ENCODE measurements at places on chromosomes 6 and 20.

- no peak for DNase-seq
These were observed 332.6 kb downstream of the UTRN start for GRCh38 chr6:144617708-144618107.

- DNase-seq, result no peak
These were observed 18.2 kb upstream of the SCP2D1 start for GRCh38 chr20:18795366-18795765.

- DNase-seq, result no peak
These were observed 47.3 kb upstream of the MARCKS start for GRCh38 chr6:113809826-113810225.

DNA sequence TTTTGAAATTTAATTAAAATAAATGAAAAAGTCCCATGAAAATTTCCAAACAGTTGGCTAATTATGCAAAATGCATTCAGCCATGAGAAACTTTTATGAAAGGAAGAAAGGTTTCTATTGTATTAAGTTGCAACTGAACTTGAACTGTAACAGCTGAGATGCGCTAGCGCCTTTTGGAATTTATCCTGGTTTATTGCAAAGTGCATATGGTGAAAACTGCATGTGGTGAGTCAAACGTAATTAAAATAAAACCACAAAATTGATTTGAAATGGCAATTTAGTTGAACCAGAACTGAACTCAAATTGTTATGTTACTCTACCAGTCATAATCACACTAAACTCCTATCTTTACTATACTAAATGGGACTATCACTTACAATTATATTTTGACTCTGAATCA lies 46.4 kb upstream of the COL21A1 start:
- no peak for DNase-seq

DNA sequence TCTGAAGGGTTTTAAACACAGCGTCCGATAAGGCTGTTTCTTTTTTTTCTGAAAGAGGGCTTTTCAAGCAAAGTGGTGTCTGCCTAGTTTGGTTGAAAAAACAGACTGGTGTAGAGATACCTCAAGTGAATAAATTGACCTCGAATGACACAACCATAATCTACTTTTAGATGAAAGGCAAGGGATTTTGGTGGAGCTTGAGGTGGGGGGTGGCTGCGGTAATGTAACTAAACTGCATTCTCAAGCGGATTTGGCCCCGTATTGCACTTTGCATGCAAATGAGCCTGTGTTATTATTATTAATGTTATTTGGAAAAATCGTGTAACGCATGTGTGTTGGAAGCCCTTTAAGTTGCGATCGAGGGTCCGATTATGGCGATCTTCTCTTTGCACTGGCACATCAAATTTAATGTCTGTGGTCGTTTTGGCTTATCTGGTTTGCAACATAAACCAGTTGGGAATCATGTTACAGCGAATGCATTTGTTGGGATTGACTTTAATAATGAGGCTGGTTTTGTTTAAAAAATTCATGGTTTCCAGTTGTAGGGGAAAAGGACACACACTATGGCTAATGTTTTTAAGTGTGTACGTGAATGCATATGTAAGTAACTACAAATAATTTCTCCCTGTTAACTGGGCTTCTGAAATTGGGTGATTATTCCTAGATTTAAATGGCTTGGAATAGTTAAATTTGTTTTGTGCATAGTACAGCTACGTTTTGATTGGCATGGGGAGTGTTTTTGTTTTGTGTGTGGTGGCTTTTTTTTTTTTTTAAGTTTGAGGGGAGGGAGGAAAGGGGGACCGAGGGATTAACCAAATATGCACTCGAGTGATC lies 1.0 kb downstream of the JARID2 start:
- DNase-seq, result no peak

DNA sequence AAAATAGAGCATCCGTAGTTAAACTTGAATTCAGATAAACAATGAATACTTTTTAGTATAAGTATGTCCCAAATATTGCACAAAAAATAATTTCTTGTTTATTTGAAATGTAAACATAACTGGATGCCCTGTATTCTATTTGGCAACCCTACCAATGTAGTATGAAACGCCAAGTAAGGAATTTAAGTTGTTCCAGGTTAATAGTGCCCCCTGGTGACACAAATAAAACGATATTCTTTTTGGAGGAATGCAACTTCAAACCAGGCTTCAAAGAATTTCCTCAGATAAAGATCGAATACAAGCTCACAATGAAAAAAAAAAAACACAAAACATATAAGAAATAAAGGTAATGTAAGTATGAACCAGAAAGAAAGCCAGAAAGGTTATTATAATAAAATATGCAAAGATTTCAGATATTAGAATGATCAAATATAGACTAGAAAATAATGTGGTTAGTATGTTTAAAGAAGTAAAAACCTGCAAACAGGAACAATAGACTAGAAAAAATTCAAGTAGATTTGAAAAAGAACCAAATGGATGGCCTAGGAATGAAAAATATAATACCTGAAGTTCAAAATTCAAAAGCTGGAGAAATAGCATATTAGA lies 18.4 kb upstream of the AKAP7 start:
- no peak for DNase-seq

- DNase-seq, result no peak
These were observed 9.3 kb downstream of the HLA-DOA start for GRCh38 chr6:33000055-33000454.

GRCh38 chr6:39416026-39416425 lies 93.5 kb upstream of the KCNK16 start:
- no peak for DNase-seq

- no peak for DNase-seq
These were observed 72.9 kb downstream of the TCP11 start for GRCh38 chr6:35068206-35068605.

DNA sequence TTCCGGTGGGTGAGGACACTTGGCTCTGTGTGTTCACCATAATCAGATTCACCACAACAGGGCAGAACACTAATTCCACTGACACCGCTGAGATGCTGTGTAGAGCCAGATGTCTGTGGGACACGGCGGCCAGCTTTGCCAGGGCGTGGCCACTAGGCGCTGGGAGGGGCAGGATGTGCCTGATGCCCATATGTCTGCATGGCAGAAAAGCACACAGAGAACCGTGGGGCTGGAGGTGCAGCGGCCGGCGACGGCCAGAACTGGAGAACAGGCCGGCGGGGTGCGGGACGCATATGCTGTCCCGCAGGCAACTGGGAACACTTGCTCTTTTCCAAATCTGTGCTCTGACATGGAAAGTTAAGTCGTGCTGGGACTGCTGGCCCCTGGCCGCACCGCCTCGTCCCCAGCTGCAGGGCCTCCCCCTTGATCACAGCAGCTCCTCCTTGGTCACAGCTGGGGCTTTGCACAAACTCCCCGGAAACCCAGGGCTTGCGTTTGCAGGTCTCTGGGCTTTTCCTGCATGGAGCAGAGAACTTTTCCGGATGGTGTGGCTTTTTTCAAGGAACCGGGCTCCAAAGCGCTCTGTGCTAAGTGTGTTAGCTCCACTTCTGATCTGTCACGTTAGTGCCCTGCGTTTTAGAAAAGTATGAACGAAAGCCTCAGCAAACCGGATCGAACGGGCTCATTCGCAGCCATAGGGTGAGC lies 31.1 kb downstream of the NTSR1 start:
- no peak for DNase-seq

DNA sequence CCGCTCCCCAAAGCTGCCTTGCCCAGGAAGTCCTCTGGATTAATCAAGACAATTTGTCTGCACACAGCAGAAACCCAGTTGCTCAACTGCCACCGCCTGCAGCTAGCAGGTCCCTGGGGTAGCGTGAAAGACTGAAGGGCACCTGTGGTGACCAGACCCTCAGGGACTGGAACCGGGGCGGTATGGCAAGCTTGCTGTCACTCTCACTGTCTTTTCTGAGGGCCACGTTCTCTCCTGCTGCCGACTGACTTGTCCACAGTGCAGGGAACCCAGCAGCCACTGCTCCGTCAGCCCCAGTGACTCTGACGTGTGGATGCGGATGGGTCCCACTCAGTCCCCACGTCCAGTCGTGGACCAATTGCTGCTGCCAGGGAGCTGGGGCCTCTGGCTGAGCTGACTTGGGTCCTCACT lies 72.8 kb upstream of the PMEPA1 start:
- no peak for DNase-seq

DNA sequence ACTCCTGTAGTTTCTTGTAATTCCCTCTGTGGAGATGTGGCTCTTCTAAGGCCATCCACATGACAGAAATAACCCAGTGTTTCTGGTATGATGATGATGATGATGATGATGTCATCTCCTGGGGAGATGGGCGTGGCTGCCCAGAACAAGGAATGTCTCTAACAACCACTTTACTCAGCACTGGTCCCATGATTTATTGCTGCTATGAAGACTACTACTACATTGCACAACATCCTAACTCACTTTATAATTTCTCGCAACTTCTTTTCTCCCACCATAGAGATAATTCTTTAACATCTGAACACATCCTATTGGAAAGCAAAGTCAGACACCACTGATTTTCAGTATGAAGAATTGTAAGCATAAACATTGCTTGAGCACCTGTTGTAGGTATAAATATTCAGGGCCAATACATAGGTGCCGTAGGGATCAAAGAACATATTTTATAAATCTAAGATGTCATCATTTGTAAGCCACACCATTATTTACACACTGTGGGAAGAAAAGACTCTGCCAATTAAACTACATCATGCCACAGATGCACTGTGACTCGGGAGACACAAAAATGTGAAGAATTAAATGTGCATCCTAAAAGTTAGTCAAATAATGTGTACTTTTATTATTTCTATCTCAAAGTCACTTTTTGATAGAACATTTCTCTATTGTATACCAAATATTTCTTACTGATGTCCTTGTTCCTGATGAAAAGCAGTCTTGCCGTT lies 6.4 kb downstream of the TPMT start:
- no peak for DNase-seq

GRCh38 chr6:11213422-11214021 lies 18.9 kb downstream of the NEDD9 start:
- DNase-seq, result no peak

DNA sequence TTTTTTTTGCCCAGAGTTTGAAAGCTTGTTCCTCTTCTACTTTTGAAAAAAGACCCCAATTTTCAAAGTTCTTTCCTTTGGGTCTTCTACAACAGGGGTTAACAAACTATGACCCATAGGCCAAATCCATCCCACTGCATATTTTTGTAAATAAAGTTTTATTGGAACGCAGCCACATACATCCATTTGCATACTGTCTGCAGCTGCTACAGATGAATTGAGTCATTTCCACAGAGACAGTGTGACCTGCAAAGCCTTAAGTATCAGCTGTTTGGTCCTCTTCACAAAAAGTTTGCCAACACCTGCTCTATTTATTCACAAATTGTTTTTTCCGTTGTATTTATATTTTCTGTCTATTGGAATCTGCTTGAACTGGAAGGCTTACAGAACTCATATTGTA lies 189.2 kb downstream of the TBC1D7 start:
- DNase-seq, result no peak

- no peak for DNase-seq
These were observed 205.6 kb downstream of the ZDHHC14 start for GRCh38 chr6:157586476-157587126.

DNA sequence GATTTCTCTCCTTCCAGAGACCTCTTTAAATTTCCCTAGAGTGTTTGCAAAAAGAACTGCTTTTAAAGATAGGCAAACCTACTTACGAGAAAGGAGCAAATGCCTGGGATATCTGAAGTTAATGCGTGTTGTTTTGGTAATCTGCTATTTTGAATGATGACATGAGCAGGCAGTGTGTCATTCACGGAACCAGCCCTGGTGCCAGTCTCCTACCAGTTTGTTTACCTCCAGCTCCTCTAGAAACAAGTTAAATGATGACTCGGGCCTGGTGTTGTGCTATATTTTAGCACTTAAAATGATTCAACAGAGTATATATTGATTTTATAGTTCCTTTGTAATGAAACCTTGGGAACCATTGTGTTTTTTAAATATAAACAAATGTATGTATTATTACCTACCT lies 41.1 kb upstream of the MAP3K4 start:
- no peak for DNase-seq

DNA sequence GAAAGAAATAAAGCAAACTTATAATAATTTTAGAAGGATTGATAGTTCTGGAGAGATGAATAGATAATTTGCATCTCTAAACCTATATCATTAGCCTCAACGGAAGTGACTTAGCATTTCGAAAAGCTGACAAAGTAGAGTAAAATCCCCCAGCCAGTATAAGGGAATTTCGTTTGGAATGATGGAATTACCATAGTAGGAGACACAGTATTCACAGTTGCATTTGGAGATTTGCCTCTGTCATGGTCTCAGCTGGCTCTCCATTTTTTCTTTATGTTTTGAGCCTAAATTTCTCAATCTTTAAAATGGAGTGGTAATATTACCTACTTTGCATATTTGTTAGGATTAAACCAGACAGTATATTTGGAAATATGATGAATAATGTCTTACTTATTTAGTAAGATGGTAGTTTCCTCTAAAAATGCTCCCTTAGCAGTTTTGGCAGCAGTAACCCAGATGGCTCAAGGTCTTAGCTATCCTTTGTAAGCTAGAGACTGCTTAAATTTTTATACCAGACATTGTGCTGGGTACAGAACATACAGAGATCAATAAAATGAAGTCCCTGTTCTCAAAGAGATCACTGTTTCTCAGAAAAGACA lies 58.2 kb downstream of the SMAP1 start:
- DNase-seq, result no peak

Data from H1 (cell line).